Chondrocyte (in vitro differentiated cells): ENCODE measurements at places on chromosomes 6 and 20. TPM values are rescaled to one million over a fixed set of nuclear protein-coding genes. Genes with fewer than 3 reads are reported as not detected.

DNA sequence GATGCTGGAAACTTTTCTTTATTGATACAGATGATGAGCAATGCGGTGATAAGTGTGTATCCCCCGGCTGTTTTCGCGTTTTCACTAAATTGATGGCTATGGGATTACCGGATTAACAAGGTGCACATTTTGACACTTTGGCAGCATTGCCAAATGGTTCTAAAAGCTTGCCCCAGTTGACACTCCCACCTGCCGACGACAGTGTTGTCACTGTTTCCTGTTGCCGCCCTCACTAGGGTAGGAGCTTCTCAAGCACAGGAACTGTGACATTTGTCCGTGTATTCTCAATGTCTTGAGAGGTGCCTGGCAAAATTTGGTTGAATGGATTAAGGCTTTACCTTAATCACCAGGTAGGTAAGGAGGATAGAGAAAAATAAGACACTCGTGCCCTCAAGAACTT is 9.8 kb upstream of the MAPK13 start:
- peaks cover 9% of the 10 kb centered on the region for H3K4me1 ChIP-seq
- peaks cover 3% of the 10 kb centered on the region for H3K36me3 ChIP-seq
- no peak for DNase-seq
- no peak overlapping the region for H3K27ac ChIP-seq
- no peaks in the 10 kb centered on the region for H3K27me3 ChIP-seq

GRCh38 chr6:28139860-28140543 is 1.7 kb upstream of the ZKSCAN8 start:
- H3K27ac ChIP-seq, result no peak overlapping the region
- H3K4me3 ChIP-seq, result no peak overlapping the region
- no peaks in the 10 kb centered on the region for H3K27me3 ChIP-seq

Gene EDN1
- total RNA-seq, result 10.6 to 17.6 TPM (median 16.9 TPM) in 3 replicates

- no peaks in the 10 kb centered on the region for H3K4me1 ChIP-seq
- H3K27me3 ChIP-seq, result peaks cover 27% of the 10 kb centered on the region
- no peak for DNase-seq
- H3K4me3 ChIP-seq, result no peak overlapping the region
- H3K27ac ChIP-seq, result no peak overlapping the region
Observed at GRCh38 chr6:912871-913835, 220.2 kb upstream of the EXOC2 start.

DNA sequence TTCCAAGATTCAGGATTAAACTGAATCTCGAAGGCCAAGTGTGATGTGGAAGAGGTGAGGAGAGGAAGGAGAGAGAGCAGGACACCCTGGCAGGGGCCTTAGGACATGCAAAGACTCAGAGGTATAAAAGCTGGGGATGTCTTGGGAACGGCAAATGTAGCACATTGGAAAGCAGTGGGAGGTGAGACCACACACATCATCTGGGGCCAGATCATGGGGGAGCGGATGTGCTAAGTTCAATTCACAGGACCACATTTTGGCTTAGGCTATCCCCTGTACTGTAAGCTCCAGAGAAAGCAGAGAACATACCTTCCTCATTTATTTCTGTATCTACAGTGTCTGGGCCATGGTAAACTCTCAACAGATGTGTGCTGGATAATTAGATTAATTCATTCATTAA is 59.5 kb upstream of the MBOAT1 start:
- no peak overlapping the region for H3K4me3 ChIP-seq
- H3K36me3 ChIP-seq, result no peaks in the 10 kb centered on the region
- no peak for DNase-seq

- H3K27me3 ChIP-seq, result no peaks in the 10 kb centered on the region
- peaks cover 24% of the 10 kb centered on the region for H3K4me1 ChIP-seq
Observed at GRCh38 chr6:2165286-2165685, 80.1 kb downstream of the GMDS start.

Gene ADGB
- total RNA-seq, result not detected in 3 replicates

Gene C20orf202
- not detected in 3 replicates for total RNA-seq

DNA sequence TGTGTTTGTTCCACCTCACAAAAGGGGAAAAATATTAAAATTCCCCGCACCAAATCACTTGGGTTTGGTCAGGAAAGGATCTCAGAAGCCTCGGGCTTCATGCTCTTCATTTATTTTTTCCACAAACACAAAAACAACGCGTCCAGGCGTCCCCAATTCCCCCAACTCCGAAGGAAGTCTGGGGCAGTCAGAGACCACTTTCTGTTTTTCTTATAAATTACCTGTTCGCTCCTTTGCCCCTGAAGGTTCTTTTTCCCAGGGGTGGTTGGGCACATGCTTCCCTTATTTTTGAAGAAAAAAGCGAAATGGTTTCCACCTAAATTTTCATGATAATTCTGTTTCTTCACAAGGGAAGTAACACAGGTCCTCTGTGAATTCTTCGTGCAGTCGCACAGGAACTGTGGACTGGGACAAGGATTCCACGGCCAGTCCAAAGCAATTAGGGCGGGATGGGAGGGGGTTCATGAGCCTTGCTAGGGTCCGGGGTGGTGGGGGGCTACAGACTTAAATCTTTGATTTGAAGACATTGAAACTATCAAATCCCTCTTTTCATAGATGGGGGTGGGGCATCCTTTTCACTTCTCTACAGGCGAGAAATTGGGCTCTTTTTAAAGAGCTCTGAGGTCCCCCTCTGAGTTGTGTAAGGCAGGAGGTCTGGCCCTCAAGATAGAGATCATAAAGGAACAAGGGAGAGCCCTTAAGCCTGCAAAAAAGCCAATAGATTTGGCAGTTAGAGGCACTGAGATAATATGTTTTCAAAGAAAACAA is 30.5 kb upstream of the HFE start:
- peak overlapping the region; percentile 82 for H3K4me3 ChIP-seq
- no peak for DNase-seq
- no peaks in the 10 kb centered on the region for H3K36me3 ChIP-seq
- H3K4me1 ChIP-seq, result peaks cover 12% of the 10 kb centered on the region
- peak overlapping the region; percentile 99 for H3K27ac ChIP-seq

Gene ID4
- 79.9 to 139 TPM (median 136 TPM) in 3 replicates for total RNA-seq

Gene NR2E1
- not detected in 3 replicates for total RNA-seq

- DNase-seq, result no peak
- peaks cover 46% of the 10 kb centered on the region for H3K27me3 ChIP-seq
- peaks cover 2% of the 10 kb centered on the region for H3K36me3 ChIP-seq
Observed at GRCh38 chr20:33097001-33097400, 17.6 kb downstream of the BPIFB4 start.

DNA sequence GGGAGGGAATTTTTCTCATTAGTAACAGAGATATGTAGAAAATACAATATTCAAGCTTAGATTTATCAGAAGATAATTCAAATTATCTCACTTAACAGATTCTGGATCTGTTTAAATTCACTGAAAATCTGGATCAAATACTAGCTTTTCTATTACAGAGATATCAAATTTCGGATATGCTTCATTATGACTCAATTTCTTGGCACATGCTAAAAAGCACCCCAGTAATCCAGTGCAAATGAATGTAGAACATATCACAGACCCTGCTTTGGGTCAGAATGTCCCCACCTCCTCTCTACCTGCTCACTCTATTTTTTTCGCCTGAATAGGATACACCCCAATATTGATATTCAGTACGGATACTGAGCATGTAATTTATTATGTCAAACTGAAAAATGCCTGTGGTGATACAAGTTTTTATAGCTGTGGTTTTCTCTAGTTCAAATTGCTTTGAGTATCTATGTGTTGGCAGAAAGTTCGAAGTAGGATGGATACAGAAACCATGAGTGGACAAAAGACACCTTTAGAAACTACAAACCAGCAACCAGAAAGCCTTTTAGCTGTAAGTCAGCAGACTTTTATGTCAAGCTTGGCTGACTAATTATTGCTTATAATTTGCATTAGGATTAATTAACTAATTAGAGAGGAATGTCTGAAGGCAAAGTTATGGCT is 290.0 kb downstream of the TFAP2B start:
- H3K36me3 ChIP-seq, result no peaks in the 10 kb centered on the region
- H3K27me3 ChIP-seq, result no peaks in the 10 kb centered on the region
- peaks cover 9% of the 10 kb centered on the region for H3K4me1 ChIP-seq

Gene SIRPA
- 16.2 to 25.6 TPM (median 24.9 TPM) in 3 replicates for total RNA-seq

Gene MACROD2
- total RNA-seq, result 2.7 to 4.8 TPM (median 3.2 TPM) in 3 replicates

DNA sequence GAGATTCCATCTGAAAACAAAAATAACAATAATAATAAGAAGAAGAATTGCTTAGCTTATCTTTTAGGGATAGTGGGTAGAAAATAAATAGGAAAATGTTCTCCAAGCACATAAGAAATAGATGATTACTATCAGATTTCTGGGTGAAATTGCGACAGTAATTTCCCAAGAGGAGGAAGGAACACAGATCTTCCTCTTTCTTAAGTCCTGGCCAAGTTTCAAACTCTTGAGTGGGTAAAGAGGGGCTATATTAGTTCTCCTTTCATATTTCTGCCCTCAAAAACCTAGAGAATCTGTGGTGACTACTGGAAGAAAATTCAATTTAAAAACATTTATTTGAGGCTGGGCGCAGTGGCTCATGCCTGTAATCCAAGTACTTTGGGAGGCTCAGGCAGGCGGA is 63.7 kb downstream of the PHACTR2 start:
- no peak for DNase-seq
- H3K4me3 ChIP-seq, result no peak overlapping the region
- H3K27ac ChIP-seq, result no peak overlapping the region
- H3K36me3 ChIP-seq, result peaks cover 6% of the 10 kb centered on the region
- peaks cover 64% of the 10 kb centered on the region for H3K4me1 ChIP-seq

Gene RSPO3
- total RNA-seq, result 0.21 to 18.1 TPM (median 0.22 TPM) in 3 replicates

DNA sequence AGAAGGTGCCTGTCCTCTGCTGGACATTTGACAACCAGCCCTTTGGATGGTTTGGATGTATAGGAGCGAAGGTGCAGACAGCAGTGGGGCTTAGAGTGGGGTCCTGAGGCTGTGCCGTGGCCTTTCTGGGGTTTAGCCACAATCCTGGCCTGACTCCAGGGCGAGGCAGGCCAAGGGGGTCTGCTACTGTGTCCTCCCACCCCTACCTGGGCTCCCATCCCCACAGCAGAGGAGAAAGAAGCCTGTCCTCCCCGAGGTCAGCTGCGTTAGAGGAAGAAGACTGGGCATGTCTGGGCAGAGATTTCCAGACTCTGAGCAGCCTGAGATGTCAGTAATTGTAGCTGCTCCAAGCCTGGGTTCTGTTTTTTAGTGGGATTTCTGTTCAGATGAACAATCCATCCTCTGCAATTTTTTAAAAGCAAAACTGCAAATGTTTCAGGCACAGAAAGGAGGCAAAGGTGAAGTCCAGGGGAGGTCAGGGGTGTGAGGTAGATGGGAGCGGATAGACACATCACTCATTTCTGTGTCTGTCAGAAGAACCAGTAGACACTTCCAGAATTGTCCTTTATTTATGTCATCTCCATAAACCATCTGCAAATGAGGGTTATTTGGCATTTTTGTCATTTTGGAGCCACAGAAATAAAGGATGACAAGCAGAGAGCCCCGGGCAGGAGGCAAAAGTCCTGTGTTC is 1.3 kb upstream of the CDKN1A start:
- H3K27ac ChIP-seq, result peak overlapping the region; percentile 99
- H3K4me3 ChIP-seq, result peak overlapping the region; percentile 40
- DNase-seq, result no peak
- peaks cover 6% of the 10 kb centered on the region for H3K36me3 ChIP-seq
- peaks cover 46% of the 10 kb centered on the region for H3K4me1 ChIP-seq
- no peaks in the 10 kb centered on the region for H3K27me3 ChIP-seq

- no peak overlapping the region for H3K4me3 ChIP-seq
- H3K4me1 ChIP-seq, result peaks cover 4% of the 10 kb centered on the region
- peaks cover 34% of the 10 kb centered on the region for H3K27me3 ChIP-seq
- no peaks in the 10 kb centered on the region for H3K36me3 ChIP-seq
Observed at GRCh38 chr20:43838703-43839060, 76.0 kb upstream of the TOX2 start.

Gene DCBLD1
- 32.2 to 39.3 TPM (median 33.3 TPM) in 3 replicates for total RNA-seq

Gene PGC
- not detected in 3 replicates for total RNA-seq

DNA sequence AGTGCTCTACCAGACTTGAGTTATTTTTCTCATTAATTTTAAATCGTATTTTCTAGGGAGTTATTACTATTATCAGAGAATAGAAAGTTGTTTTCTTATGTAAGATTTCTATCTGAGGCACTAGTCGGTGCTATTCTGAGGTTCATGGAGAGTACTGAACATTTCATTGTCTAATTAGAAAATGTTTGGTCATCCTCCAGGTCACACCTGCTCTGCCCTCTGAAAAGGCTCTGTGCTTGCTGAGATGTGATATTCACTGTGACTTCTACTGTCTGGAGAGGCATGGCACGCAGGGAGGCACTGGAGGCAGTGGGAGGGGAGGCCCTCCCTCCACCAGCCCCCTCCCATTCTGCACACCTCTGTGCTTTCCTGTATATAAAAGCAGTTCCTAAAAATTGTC is 3.0 kb downstream of the SYNDIG1 start:
- H3K27me3 ChIP-seq, result peaks cover 11% of the 10 kb centered on the region
- no peak overlapping the region for H3K27ac ChIP-seq
- peaks cover 31% of the 10 kb centered on the region for H3K4me1 ChIP-seq
- no peak overlapping the region for H3K4me3 ChIP-seq
- no peak for DNase-seq

GRCh38 chr6:11538052-11538818 is 686 bp downstream of the TMEM170B start:
- no peaks in the 10 kb centered on the region for H3K36me3 ChIP-seq
- peak overlapping the region; percentile 74 for H3K4me3 ChIP-seq
- no peak for DNase-seq
- peak overlapping the region; percentile 36 for H3K27ac ChIP-seq
- H3K4me1 ChIP-seq, result peaks cover 21% of the 10 kb centered on the region

Gene FILIP1
- total RNA-seq, result 0.51 to 7.1 TPM (median 7.0 TPM) in 3 replicates

GRCh38 chr20:35240083-35240810 is 13.8 kb downstream of the MMP24 start:
- no peak overlapping the region for H3K27ac ChIP-seq
- peaks cover 6% of the 10 kb centered on the region for H3K27me3 ChIP-seq
- peaks cover 8% of the 10 kb centered on the region for H3K4me1 ChIP-seq
- peaks cover 2% of the 10 kb centered on the region for H3K36me3 ChIP-seq
- no peak overlapping the region for H3K4me3 ChIP-seq
- no peak for DNase-seq

- H3K27ac ChIP-seq, result no peak overlapping the region
- no peaks in the 10 kb centered on the region for H3K4me1 ChIP-seq
- no peak overlapping the region for H3K4me3 ChIP-seq
Observed at GRCh38 chr20:1533059-1533458, 24.4 kb downstream of the SIRPD start.

- no peaks in the 10 kb centered on the region for H3K36me3 ChIP-seq
- H3K4me1 ChIP-seq, result no peaks in the 10 kb centered on the region
- peaks cover 20% of the 10 kb centered on the region for H3K27me3 ChIP-seq
- no peak overlapping the region for H3K27ac ChIP-seq
Observed at GRCh38 chr6:136309729-136310311, 20.2 kb upstream of the BCLAF1 start.
